HEK293T (cell line): ENCODE measurements at places on chromosomes 12 and 14.

DNA sequence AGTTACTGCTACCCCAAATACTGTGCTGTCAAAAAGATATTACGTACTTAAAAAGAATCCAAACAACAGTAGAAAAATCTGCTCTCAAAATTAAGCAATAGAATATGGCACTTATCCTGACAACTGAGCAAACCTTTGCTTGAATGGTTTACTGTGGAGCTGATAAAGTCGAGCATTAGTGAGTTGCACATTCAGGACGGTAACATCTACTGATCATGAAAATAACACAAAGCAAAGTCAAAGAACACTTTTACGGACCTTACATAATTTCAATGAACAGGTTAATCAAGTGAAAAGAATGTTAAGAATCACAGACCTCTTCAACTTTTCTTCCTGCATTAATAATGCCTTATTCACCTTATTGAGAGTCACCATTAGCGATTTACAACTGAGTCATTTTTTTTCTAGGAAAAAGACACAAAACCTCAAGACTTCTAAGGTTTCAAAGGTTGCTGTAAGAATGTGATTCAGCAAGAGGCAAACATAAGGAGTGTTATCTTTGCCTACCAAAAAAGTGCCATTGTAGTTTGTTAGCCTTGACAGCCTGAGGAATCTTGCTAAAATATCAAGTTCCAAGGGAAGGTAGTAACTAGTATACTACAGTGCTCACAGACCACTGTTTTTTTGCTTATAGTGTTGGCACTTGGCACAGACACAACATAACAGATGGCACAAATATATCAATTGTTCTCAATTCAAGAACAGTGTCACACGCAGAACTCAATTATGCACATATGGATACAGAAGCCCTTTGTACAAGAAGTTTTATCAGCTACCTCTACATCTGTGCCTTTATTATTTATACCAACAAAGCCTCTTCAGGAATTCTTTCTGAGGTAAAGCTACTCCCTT is 334.2 kb upstream of the RPL10L start:
- DNase-seq: no peak

- no peak for DNase-seq
Measured at GRCh38 chr14:40371011-40371410, 938.8 kb upstream of the FBXO33 start.

- no peak for DNase-seq
Measured at GRCh38 chr14:92728759-92729364, 19.6 kb downstream of the LGMN start.

DNA sequence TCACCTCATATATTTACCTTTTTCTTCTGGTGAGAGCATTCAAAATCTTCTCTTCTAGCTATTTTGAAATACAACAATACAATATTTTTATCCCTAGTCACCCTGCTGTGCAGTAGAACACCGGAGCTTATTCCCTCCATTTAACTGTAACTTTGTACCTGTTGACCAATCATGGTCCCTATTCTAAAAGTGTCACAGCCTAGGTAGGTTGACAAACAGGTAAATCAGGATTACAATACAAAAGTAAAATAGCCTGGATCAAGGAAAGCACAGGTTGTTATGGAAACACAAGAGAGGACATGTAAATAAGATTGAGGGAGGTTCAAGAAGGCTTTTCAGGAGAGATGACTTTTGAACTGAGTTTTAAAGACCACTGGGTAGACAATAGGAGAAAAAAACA is 670.9 kb downstream of the DIO2 start:
- no peak for DNase-seq

GRCh38 chr12:6106218-6106617 is 18.3 kb downstream of the VWF start:
- DNase-seq: no peak

DNA sequence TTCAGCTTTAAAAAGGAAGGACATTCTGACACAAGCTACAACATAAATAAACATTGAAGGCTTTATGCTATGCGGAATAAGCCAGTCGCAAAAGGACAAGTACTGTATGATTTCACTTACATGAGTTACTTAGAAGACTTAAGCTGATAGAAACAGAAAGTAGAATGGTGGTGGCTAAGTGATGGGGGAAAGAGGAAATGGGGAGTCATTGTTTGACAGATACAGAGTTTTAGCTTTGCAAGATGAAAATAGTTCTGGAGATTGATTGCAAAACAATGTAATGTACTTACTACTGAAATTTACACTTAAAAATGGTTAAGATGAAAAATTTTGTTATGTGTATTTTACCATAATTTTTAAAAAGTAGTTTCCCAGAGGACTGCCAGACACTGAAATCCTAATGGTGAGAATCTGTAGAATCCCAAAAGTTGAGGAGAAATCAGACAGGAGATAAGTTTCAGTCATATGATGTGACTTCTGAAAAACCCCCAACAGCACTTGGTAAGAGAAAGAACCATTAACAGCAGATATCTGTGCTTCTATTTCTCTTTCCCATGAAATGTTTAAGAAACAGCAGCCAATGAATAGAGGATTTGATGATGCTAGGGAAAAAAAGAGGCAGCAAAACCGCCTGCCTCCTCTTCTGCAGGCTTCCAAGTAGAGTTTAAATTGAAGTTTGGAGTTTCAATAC is 16.6 kb upstream of the CLEC2A start:
- DNase-seq: no peak

GRCh38 chr14:58677996-58678395 is 40.2 kb downstream of the DACT1 start:
- no peak for DNase-seq

DNA sequence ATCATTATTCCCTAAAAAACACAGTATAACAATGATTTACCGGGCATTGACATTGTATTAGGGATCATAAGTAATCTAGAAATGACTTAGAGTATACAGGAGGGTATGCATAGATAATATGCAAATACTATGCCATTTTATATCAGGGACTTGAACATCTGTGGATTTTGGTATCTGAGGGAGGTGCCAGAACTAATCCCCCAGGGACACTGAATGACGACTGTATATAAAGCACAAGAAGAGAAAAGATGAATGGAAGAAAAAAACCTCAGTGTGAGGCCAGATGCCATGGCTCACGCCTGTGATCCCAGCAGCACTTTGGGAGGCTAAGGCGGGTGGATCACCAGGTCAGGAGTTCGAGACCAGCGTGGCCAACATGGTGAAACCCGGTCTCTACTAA is 25.5 kb upstream of the COX6A1 start:
- no peak for DNase-seq

DNA sequence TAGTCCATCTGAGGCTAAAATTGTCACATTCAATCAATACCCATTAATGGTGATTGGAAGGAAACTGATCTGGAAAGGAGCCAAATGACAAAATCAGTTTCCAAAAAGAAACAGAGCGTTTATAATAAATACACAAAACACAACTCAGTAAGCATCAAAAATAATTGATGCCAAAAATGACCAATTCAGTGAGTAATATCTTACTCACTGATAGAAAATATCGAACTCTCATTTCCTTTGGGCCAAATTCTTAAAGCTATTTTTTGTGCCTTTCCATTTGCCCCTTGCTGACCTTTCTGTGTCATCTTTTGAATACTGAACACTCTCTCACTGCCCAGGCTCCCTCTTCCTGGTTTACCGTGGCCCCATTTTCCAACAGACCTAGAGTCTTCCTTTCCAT is 22.5 kb upstream of the ATP2B1 start:
- DNase-seq: no peak

DNA sequence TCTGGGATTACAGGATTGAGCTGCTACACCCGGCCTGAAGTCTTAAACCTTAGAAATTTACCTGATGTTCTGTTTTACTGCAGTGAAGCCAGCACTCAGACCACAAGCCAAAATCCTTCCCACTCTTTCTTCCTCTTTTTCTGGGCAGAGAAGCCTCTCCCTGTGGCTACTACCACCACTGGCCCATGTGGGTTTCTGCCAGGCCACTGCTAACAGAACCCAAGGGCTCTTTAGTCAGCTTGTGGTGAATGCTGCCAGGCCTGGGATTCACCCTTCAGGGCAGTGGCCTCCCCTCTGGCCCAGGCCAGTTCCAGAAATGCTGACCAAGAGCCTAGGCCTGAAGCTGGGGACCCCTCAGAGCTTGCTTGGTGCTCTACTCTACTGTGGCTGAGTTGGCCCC is 35.3 kb downstream of the GAS2L3 start:
- no peak for DNase-seq

- DNase-seq: no peak
Measured at GRCh38 chr12:123106640-123107359, 44.1 kb downstream of the PITPNM2 start.

GRCh38 chr12:79844693-79845092 is 90.2 kb downstream of the PPP1R12A start:
- DNase-seq: no peak

GRCh38 chr12:57213763-57214397 is 2.7 kb upstream of the NXPH4 start:
- no peak for DNase-seq

GRCh38 chr14:79764323-79764722 is 447.0 kb downstream of the DIO2 start:
- DNase-seq: no peak

DNA sequence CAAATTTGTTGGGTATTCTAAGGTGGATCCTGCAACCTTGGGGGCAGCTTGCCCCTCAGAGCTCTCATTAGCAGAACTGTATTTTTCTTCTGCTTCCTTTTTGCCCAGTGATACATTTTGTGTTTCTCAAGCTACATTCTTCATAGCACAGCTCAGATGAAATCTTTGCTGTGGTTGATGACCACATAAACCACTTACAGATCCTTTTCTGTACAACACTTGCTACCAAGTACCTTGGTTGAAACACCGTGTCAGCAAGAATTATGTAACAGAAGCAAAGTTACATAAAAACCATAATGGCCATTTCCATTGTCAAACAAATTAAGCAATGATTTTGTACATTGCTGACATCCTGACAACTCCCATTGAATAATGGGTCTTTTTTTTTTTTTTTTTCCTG is 9.7 kb upstream of the PLBD1 start:
- no peak for DNase-seq

GRCh38 chr12:108759924-108760323 is 28.6 kb upstream of the CORO1C start:
- no peak for DNase-seq

DNA sequence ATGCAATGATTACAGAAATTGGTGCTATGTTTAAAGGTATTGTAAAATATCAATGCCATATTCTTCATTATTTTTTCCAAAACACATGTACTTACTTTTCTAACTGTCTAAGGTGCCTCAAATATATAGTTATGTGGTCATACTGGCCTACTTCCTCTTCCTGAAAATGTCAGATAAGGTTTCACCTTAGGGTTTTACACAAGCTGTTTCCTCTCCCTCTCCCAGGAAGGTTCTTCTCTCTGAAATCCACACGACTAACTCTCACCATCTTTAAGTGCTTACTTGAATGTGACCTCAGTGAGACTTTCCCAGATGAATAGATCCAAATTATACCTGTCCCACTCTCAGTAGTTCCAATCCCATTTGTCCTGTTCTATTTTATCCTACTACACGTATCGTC is 11.6 kb upstream of the CLEC4D start:
- no peak for DNase-seq

DNA sequence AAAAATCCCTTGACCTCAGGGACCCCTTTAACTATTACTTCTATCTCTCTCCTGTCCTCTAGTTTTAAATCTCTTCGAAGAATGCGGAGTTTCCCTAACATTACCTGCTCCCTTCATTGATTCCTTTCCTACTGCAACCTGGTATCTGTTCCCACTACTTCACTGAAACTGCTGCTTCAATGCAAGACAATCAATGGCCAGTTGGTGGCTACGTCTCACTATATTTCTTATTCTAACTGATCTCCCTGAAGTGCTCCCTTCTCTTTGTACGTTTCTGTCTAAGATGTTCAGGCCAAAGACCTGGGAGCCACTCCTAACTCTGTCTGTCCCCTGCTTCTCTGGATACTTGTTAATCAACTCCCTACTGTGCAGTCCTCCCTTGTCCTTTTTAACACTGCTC is 10.3 kb upstream of the KCNA1 start:
- no peak for DNase-seq

DNA sequence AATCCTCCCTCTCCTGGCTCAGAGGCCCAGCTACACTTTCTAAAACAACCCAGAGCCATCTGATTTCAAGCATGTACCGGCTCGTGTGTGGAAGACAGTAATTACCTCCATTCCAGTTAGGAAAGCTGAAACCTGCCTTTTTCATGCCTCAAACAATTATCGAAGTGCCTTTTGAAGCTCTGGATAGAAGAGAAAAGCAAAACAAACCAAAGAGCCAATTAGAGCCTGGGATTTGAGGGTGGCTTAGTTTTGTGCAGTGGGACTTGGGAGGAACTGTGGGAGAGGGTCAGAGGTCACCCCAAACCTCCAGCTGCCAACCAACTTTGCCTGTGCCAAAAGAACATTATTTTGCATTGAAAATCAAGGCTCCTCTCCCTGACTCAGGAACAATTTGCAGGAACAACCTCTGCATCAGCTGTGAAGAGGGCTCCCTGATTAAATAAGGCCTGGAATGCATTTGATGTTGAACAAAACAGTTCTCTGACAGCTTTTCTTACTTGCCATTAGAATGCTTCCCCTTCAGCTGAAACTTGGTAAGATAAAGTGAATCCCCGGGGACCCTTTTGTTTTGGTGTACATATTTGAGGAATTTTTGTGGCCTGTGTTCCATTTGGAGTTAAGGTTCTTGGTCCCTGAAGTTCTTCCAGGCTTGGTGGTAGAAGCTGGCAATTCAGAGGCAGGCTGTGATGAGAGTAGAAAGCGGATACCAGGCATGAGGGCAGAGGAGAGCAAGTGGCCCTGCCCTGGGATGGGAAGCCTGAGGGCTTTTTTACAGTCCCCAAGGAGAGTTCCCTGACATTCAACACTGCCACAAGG is 270.1 kb downstream of the ZFP36L1 start:
- no peak for DNase-seq

- no peak for DNase-seq
Measured at GRCh38 chr12:19799895-19800602, 360.8 kb downstream of the AEBP2 start.

GRCh38 chr14:99699861-99700260 is 15.8 kb downstream of the CYP46A1 start:
- no peak for DNase-seq

GRCh38 chr12:88141425-88141773 is 489 bp downstream of the CEP290 start:
- no peak for DNase-seq

DNA sequence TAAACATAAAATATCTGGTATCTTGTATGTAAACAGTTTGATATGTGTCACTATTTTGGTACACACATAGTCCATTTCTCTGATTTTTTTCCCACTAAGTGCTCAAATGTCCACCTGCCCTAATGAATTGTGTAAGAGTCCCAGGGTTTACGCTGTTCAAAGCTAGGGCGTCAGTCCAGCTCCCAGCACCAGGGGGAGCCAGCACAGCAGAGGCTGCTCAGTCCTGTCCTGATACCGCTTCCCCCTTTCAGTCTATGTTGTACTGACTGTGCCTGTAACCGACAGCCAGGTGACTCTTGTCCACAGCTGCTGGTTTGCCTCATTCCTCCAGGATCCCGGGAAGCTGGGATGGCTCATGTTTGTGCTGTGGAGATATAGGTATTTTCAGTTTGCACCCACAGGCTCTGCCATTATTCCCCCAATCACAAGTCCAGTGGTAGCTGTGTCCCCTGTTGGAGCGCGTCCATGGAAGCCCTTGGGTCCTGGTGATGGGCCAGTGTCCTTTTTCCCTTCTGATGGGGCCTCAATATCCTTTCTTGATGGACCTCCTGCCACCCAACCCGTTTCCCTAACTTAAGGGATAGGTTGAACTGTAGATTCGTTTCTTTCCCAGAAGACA is 242.0 kb downstream of the NEDD1 start:
- peak; percentile 63 for DNase-seq

- DNase-seq: no peak
Measured at GRCh38 chr14:95190857-95191256, 33.5 kb upstream of the DICER1 start.
